GM04504 (cell line): ENCODE measurements at places on chromosomes 3 and 15.

DNA sequence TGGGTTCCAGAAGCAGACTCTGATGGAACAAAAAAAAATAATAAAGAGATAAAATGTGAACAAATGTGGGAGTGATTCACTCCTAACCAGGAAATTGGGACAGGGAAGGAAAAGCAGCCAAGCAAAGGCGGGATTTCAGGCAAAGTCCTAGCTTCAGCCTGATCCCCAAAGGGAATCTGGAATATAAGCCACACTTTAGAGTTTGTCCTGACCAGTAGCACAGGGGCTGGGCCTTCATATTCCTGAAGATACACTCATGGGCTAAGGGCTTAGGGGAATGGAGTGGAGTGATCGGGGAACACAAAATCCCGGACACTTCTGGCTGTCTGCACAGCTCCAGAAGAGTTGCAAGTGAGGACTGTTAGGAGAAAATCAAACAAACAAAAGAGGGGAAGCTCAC lies 135.0 kb upstream of the COL8A1 start:
- DNase-seq: no peak

DNA sequence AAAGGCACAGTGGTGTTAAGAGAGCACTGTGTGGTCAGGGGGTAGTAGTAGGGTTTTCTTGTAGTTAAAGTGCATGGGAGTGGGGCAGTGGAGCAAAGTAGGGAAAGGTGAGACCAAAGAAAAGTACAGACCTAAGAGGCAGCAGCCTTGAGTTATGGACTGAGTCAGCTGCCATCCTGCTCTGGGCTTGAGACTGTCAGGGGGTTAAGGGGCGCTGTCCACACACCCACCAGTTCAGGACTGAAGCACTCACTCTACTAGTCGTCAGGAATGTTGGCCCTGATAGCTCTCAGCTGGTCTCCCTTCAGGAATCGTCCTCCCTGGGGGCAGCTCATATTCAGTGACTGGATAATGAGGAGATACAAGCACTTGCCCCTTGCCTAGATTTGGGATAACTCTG lies 7.9 kb downstream of the CCR4 start:
- no peak for DNase-seq

DNA sequence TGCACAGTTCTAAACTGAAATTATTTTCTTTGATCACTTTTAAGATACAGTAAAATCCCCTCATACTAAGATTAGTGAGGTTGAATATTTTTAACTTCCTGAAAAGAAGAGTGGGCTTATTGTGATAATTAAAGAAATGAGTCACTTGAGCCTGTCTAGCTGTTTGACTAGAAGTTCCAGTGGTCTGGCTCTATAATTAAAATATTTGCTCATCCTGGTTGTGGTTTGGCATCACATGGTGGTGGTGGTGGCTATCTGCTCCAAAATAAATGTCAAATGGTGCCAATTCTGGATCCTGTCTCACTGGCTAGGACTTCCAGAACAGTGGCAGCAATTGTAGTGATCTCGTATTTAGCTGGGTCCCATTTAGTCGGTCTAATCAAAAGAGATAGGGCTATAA lies 8.6 kb upstream of the TEX9 start:
- DNase-seq: peak; percentile 17

GRCh38 chr3:113747283-113748046 lies 630 bp downstream of the ATP6V1A start:
- DNase-seq: no peak
